ENCODE measurements at places on chromosomes 2 and 18. TPM values are rescaled to one million over a fixed set of nuclear protein-coding genes. Genes with fewer than 3 reads are reported as not detected.

The SLC9A2 gene
- polyA plus RNA-seq, result 2.6 TPM

The MDH1B gene
- polyA plus RNA-seq, result 0.18 TPM

The TMEM37 gene
- 8.3 TPM for polyA plus RNA-seq

The PDK1 gene
- polyA plus RNA-seq, result 25.5 TPM

The CHAC2 gene
- 1.9 TPM for polyA plus RNA-seq

The ESPNL gene
- 2.6 TPM for polyA plus RNA-seq

The CDK15 gene
- 0.99 TPM for polyA plus RNA-seq

The SERPINB13 gene
- not detected for polyA plus RNA-seq

The KDSR gene
- polyA plus RNA-seq, result 22.7 TPM

GRCh38 chr2:216160786-216161185, 51.6 kb downstream of the XRCC5 start:
- DNase-seq, result no peak

DNA sequence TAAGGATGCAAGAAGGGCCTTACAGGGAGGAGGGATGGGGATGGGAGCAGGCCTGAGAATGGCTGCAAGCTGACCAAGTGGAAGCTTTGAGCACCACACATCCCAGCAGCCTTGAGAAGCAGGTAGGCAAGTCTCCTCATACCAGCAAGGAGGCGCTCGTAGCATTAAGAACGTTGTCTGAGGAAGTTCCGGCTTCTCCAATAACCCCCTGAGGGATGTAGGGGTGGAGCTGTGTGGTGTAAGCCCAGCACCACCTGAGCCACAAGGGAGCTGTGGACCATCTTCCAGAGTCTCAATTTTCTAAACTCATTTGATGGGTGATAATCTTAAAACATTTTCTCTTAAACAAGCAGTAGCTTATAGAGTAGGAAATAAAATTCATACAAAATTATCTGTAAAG, 50.6 kb downstream of the ST3GAL5 start:
- DNase-seq, result no peak

GRCh38 chr2:235050980-235051351, 99.1 kb downstream of the SH3BP4 start:
- DNase-seq, result peak; percentile 43

- DNase-seq, result peak; percentile 5
These were observed 12.8 kb upstream of the HMSD start for GRCh38 chr18:63936156-63936931.

DNA sequence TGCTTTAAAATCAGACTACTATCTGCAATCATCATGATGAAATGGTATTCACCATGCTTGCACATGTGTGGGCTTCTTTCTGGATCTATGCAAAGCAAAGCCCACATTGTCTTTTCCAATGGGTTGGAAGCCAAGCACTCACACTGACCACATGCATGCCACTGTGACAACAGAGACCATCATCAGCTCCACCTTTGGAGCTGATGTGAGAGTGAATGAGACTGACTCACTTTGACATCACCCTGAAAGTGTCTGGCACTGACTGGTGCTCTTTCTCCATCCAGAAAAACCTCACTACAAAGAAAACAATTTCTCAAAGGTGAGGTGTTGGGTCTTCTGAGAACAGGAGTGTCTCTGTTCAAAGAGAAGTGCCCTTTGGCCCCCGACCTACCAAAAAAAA, 4.7 kb downstream of the MYO5B start:
- no peak for DNase-seq

- DNase-seq, result no peak
These were observed 25.4 kb downstream of the PTPRM start for GRCh38 chr18:7592305-7593071.

DNA sequence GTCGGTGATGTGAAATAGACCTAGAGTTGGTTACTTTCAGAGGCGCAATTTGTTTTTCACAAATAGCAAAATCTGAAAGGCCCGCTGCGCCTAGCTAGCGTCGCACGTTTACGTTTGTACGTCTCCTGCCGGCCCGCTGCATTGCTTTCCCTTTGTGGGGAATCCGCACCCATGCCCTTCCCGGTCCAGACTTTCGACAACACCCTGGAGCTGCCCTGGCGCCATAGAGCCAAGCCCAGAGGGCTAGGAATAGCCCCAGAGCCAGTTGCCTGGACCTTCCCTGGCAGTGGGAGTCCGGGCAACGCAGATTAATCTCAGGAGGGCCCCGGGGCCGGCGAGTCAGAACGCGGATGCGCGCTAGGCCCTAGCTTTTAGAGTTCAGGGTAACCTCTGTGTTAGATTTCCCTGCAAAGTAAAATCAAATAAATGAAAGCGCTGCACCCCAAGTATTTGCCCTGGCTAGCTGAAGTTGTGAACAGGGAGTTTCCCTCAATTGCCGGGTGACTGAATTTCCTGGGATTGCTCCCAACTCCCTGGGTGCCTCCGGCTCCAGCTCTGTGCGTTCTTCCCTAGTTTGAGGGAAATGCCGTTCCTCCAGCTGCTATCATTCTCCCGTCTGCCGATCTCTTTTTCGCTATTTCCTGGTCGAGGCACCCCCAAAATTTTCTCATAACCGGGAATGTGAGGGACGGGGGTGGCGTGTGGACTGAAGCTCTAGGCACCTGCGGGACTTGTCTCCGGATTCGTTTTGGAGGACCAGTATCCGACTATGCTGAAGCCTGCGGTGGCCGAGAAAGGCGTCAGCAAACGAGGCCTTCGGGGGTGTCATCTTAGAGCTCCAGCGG, 1.2 kb upstream of the EN1 start:
- DNase-seq, result no peak

GRCh38 chr18:63208676-63209075, 110.9 kb downstream of the BCL2 start:
- DNase-seq, result no peak

DNA sequence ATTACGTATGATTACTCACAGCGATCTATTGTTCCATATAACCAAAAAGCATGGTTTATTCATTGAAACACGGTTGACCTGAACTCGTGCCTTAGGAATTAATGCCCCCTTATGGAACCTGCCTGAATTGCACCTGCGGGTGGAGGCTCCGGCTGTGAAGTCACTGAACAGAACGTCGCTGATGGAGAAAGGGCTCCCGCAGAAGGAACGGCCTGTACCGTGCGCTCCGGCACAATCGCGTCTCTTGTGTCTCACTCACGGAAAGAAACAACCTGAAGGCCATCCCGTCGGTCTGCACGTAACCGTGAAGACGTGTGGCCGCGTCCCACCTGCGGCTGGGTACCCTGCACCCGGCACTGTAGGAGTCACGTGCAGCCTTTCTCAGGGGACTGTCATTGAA, 133.1 kb downstream of the NFATC1 start:
- no peak for DNase-seq

DNA sequence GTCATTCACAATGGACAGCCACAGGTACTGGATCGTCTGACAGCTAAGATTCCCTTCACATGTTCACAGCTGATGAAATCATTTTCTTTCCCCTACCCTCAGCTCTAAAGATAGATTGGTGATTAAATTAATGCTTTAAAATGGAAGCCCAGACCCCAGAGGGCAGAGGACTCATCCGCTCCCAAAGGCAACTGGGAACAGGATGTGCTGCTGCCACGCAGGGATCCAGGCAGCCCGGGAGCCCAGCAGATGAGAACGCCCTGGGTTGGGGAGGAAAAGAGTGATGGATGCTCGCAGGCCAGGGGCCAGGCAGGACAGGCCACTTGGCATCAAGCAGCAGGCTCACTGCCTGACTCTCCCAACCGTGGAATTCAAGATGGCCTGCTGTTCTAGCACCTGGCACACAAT, 41.3 kb downstream of the HDHD2 start:
- DNase-seq, result no peak

DNA sequence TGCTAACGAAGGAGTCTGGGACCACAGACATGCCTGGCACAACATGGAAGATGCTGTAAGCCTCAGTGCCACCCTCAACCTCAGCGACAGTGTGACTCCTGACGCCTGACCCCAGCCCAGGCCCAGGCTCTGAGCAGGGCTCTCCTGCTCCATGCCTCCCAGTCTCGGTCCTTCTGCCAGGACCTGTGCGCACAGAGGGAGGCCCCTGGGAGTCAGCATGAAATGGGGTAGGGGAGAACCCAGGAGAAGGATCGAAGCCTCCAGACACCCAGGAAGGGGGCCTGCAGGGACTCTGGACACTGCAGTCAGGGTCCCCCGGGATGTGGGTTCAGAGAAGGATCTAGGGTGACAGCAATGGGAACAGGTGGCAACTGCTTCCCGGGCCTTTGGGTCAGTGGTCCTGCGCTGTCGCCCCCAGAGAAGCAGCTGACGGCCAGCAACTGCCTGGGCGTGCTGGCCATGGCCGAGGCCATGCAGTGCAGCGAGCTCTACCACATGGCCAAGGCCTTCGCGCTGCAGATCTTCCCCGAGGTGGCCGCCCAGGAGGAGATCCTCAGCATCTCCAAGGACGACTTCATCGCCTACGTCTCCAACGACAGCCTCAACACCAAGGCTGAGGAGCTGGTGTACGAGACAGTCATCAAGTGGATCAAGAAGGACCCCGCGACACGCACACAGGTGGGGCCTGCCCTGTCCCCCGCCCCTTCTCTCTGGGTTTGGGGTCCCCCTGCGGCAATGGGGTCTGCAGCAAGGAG, 233.9 kb downstream of the ATAD2B start:
- DNase-seq, result no peak
